ENCODE measurements at places on chromosomes 3 and 15.

GRCh38 chr3:97340940-97341339 is 423.6 kb upstream of the ARL6 start:
- DNase-seq: no peak

DNA sequence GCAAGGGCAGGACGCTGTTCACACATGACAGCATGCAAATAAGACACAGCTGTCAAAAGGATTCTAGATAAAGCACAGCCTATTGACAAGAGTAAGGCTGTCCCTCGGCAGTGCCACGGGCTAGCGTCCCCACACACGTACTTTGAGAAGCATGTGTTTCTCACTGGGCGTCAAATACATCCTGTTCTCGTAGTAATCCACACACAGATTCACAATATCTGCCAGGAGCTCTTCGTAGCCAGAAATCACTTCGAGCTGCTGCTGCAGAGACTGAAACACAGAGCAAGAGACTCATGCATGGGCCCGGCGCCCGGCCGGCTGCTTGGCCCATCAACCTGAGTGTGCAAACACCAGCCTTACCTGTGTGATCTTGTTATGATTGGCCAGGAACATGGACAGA is 41.1 kb downstream of the CYFIP1 start:
- no peak for DNase-seq

- no peak for DNase-seq
These were observed 12.7 kb upstream of the FAM240A start for GRCh38 chr3:46599590-46599989.

GRCh38 chr15:93803421-93804152 is 427.8 kb upstream of the MCTP2 start:
- DNase-seq: peak; percentile 78

- DNase-seq: no peak
These were observed 18.2 kb downstream of the MINDY4B start for GRCh38 chr3:150887031-150887430.

- no peak for DNase-seq
These were observed 3.0 kb upstream of the PPP1R2 start for GRCh38 chr3:195546130-195546560.
